ENCODE measurements at places on chromosomes 13 and 19. TPM values are rescaled to one million over a fixed set of nuclear protein-coding genes. Genes with fewer than 3 reads are reported as not detected.

Gene KLK13
- polyA plus RNA-seq = not detected

Gene CKM
- polyA plus RNA-seq = not detected

Gene PODNL1
- polyA plus RNA-seq = 0.32 TPM

Gene CADM4
- polyA plus RNA-seq = 5.0 TPM

Gene CEACAM7
- polyA plus RNA-seq = not detected

Gene OR10H1
- not detected for polyA plus RNA-seq

Gene HRC
- not detected for polyA plus RNA-seq

Gene ALOX5AP
- 1.4 TPM for polyA plus RNA-seq

Gene SHC2
- polyA plus RNA-seq = 11.8 TPM

Gene ZNF724
- 0.77 TPM for polyA plus RNA-seq

Gene PTOV1
- polyA plus RNA-seq = 116 TPM

Gene CGB2
- polyA plus RNA-seq = not detected

Gene NLRP7
- not detected for polyA plus RNA-seq

Gene TEKTIP1
- polyA plus RNA-seq = not detected

Gene PPP1R15A
- 42.3 TPM for polyA plus RNA-seq

Gene KLK5
- polyA plus RNA-seq = not detected

Gene PCSK4
- polyA plus RNA-seq = 1.7 TPM

Gene DPF1
- polyA plus RNA-seq = 2.0 TPM

Gene TEX26
- not detected for polyA plus RNA-seq

Gene IL11
- not detected for polyA plus RNA-seq

Gene RNF17
- polyA plus RNA-seq = 0.30 TPM

Gene CASP14
- not detected for polyA plus RNA-seq

Gene MISP3
- 0.26 TPM for polyA plus RNA-seq

Gene TMIGD2
- not detected for polyA plus RNA-seq

Gene CD33
- polyA plus RNA-seq = not detected

Gene TTYH1
- polyA plus RNA-seq = not detected

Gene PEX11G
- polyA plus RNA-seq = 1.9 TPM

Gene LYL1
- 141 TPM for polyA plus RNA-seq

Gene SLC25A15
- 7.1 TPM for polyA plus RNA-seq

Gene C1QTNF9
- not detected for polyA plus RNA-seq

Gene PRDX2
- polyA plus RNA-seq = 490 TPM

Gene ZFP28
- 1.8 TPM for polyA plus RNA-seq

Gene CATSPERD
- polyA plus RNA-seq = not detected

Measured in endothelial cell of umbilical vein (primary cell).